ENCODE measurements at places on chromosomes 1 and 21. TPM values are rescaled to one million over a fixed set of nuclear protein-coding genes. Genes with fewer than 3 reads are reported as not detected.

The ALG14 gene
- 2.7 TPM for polyA plus RNA-seq

The NOC2L gene
- 44.3 TPM for polyA plus RNA-seq

The CELA3B gene
- polyA plus RNA-seq: 8.1 TPM

The PTGS2 gene
- 30.0 TPM for polyA plus RNA-seq

The KRTAP24-1 gene
- polyA plus RNA-seq: not detected

The C1orf226 gene
- 1.5 TPM for polyA plus RNA-seq

The PDZK1 gene
- 1.4 TPM for polyA plus RNA-seq

All from adipose tissue (tissue), 3 donors.